Hindlimb muscle (tissue), 1 donor: ENCODE measurements at places on chromosomes 5 and 9. TPM values are rescaled to one million over a fixed set of nuclear protein-coding genes. Genes with fewer than 3 reads are reported as not detected.

The SMC2 gene
- 21.3 TPM for polyA plus RNA-seq

The DNAH5 gene
- polyA plus RNA-seq = 0.83 TPM

The IRGM gene
- polyA plus RNA-seq = 0.35 TPM

The LIX1 gene
- 4.2 TPM for polyA plus RNA-seq

The ALAD gene
- polyA plus RNA-seq = 20.7 TPM

The CD72 gene
- polyA plus RNA-seq = 2.6 TPM

The RUSC2 gene
- polyA plus RNA-seq = 78.9 TPM

The CCNO gene
- polyA plus RNA-seq = 0.39 TPM

The GRM6 gene
- polyA plus RNA-seq = 0.72 TPM

The ALDH1A1 gene
- 30.8 TPM for polyA plus RNA-seq

The PCDH1 gene
- 18.8 TPM for polyA plus RNA-seq

The IL3 gene
- not detected for polyA plus RNA-seq

The MARCOL gene
- not detected for polyA plus RNA-seq

The SPEF2 gene
- 6.6 TPM for polyA plus RNA-seq

The ZNF454 gene
- 3.1 TPM for polyA plus RNA-seq

The PCDHGB7 gene
- polyA plus RNA-seq = 9.9 TPM

The PROB1 gene
- 55.2 TPM for polyA plus RNA-seq

The SLIT3 gene
- polyA plus RNA-seq = 7.5 TPM

The TSC1 gene
- polyA plus RNA-seq = 36.1 TPM

The GPX8 gene
- polyA plus RNA-seq = 45.2 TPM

The IFNB1 gene
- polyA plus RNA-seq = not detected

The RETREG1 gene
- 61.0 TPM for polyA plus RNA-seq

The HRH2 gene
- 0.94 TPM for polyA plus RNA-seq

The FBP2 gene
- polyA plus RNA-seq = 86.4 TPM

The TMEM38B gene
- polyA plus RNA-seq = 71.4 TPM

The UGT3A1 gene
- 19.9 TPM for polyA plus RNA-seq

The TSSK1B gene
- polyA plus RNA-seq = not detected

The FOXD4 gene
- 2.7 TPM for polyA plus RNA-seq

The FOXD4L4 gene
- polyA plus RNA-seq = not detected

The TAF11L13 gene
- not detected for polyA plus RNA-seq

The POMT1 gene
- 29.9 TPM for polyA plus RNA-seq

The PCDHB1 gene
- polyA plus RNA-seq = 0.14 TPM

The TRPM3 gene
- polyA plus RNA-seq = 0.25 TPM

The FOXD4L6 gene
- polyA plus RNA-seq = not detected

The PAPPA gene
- polyA plus RNA-seq = 0.67 TPM

The RLN2 gene
- polyA plus RNA-seq = 0.61 TPM

The F2RL2 gene
- 0.25 TPM for polyA plus RNA-seq

The TXN gene
- 53.5 TPM for polyA plus RNA-seq

The PCDHA3 gene
- polyA plus RNA-seq = 0.18 TPM

The GABBR2 gene
- polyA plus RNA-seq = 0.63 TPM

The LHX2 gene
- polyA plus RNA-seq = 2.0 TPM

The GDA gene
- polyA plus RNA-seq = 0.30 TPM

The CDC20B gene
- polyA plus RNA-seq = 0.12 TPM

The ADAMTS16 gene
- polyA plus RNA-seq = 7.4 TPM

The LECT2 gene
- not detected for polyA plus RNA-seq

The ANKRD18B gene
- polyA plus RNA-seq = 0.08 TPM

The TUSC1 gene
- polyA plus RNA-seq = 12.4 TPM

The KCNV2 gene
- polyA plus RNA-seq = 0.12 TPM

The BTNL8 gene
- polyA plus RNA-seq = not detected

The CBY3 gene
- 0.61 TPM for polyA plus RNA-seq
